Activated T-helper 1 cell treated with anti-CD3 and anti-CD28 coated beads, Interleukin-2, amount 50 U/mL, for 16 hours (primary cell): ENCODE measurements at places on chromosomes 7 and 10.

DNA sequence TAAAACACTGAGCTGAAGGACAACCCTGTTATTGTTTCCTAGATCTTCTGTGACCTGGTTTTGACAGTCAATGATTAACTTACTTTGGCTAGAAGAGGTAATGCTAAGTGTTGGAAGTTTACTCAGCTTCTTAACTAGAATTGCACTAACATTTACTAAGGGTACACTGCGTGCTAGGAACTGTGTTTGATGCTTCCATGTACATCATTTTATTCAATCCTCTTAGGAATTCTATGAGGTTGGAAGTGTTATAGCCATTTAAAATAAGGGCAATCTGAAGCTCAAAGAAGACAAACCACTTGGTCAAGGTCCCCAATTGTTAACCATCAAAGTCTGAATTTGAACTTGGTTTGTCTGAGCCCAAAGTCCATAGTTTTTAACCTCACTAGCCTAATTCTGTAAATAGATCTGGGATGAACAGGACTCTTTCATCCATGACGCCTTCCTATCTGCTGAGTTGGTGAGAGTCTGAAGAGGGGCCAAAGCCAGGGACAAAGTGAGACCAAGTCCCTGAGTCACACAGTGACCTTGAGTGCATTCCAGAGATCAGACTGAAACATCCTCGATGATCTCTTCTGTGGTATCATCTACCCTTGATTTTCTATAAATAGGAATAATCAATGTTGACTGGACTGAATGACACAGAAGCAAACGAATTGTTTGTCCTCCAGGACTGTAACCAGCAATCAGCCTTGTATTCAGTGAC is 29.2 kb upstream of the ZNRF2 start:
- DNase-seq = no peak

- no peak for DNase-seq
Observed at GRCh38 chr10:28681291-28681763, 4.0 kb downstream of the BAMBI start.

GRCh38 chr7:137976696-137977095 is 25.2 kb downstream of the CREB3L2 start:
- DNase-seq = no peak

DNA sequence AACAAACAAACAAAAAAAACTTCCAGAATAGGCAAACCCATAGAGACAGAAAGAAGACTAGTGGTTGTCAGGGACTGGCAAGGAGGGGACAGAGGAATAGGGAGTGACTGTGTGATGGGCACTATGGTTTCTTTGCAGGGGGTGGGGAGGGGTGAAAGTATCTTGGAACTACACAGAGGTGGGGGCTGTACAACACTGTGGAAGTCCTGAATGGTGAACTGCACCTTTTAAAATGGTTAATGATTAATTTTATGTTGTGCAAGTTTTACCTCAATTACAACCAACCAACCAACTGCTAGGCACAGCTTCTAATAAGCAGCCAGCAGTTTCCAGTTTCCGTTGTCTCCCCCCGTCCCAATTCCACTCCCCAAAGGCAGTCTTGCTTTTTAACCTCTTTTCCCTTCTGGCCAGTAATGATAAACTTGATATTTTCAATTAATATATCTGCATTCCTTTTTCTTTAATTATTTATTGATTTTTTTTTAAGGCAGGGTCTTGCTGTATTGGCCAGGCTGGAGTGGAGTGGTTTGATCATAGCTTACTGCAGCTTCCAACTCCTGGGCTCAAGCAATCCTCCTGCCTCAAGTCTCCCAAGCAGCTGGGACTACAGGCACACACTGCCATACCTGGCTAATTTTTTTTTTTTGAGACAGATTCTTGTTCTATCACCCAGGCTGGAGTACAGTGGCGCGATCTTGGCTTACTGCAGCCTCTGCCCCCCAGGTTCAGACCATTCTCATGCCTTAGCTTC is 46.8 kb downstream of the HIP1 start:
- no peak for DNase-seq

GRCh38 chr10:124157271-124157681 is 63.9 kb upstream of the CHST15 start:
- no peak for DNase-seq

DNA sequence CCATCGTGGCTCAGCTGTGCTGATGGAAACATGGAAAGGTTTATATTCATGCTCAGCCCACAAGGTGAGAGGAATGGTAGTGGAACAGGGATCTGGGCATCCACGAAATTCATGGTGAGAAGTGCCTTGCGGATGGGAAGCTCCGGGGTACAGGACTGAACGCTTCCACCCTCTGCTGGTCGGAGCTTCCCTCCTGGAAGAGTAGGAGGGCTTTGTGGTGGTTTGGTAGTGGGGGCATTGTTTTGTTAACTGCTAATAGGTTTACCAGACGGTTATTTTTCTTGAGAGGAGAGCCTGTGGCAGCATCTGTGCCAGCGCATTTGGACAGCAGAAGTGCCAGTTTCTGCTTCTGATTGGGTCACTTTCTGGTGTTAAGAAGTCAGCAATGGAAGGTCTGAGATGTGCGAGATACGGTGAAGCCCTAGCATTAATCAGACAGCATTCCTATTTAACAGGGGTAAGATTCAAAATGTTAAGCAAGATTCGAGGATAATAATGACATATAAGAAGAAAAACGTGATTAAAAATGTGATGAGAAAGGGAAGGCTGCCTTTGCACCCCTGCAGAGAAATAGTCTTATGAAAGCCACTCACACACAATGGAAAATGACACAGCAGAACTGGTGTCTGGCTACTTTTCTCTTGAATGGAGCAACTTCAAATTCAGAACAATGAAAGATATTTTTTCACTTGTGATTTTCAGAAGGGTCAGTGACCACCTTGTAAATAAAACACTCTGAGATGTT is 17.7 kb downstream of the ABCA13 start:
- no peak for DNase-seq

DNA sequence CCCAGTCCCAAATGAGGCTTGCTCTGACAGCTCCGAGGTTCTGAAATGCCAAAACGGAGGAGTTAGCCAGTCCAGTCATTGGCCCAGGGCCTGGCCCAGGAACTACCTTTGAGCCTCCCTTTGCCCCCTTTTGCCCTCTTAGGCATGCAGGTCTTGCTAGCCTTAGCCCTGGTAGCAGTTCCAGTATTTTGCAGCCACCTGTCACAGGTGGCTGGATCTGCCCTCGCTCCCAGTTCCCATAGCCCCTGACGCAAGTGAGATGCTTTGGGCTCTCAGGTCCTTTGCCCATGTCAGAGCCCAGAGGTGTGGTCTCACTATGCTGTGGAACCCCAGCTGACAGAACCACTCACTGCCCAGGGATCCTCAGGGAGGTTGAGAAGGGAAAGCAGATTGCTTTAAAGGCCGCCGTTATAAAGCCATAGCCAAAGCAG is 42.0 kb downstream of the GPRIN2 start:
- no peak for DNase-seq

GRCh38 chr7:74575083-74575784 is 82.3 kb upstream of the GTF2I start:
- no peak for DNase-seq

DNA sequence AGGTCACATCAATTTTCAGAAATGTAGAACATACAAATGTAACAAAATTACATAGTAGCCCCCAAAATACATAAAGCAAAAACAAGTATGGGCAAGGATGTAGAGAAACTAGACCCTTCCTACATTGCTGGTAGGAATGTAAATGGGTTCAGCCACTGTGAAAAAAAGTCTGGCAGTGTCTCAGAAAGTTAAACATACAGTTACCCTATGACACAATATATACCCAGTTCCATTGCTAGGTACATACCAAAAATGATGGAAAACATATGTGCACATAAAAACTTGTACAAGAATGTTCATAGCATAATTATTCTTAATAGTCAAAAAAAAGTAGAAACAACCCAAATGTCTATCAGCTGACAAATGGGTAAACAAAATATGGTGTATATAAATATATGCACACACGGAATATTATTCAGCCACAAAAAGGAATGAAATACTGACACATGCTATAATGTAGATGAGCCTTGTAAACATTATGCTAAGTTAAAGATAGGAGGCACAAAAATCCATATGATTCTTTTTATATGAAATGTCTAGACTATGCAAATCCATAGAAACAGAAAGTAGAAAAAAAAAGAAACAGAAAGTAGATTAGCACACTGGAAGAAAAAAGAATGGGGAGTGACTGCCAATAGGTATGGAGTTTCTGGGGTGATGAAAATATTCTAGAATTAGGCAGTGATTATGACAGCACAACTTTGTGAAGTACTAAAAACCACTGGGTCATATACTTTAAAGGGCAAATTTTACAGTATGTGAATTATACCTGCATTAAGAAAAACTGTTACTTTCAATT is 13.5 kb downstream of the HERPUD2 start:
- DNase-seq = no peak

DNA sequence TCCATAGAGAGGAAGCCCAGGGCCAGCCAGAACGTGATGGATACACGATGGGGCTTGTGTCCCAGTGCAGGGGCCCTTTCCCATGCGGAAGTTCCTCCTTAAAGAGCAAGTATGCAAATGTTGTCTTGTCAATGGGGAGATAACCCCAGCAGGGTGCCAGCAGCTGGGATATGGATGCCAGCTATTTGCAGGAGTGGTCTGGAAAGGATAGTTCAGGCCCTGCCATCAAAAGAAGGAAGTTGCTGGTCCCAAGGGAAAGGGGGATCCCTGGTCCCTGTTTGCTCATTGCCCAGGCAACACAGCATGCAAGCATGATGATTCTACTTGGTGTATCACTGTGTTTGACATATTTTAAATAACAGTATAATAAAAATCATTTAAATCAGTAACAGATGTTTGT is 73.1 kb upstream of the HECW1 start:
- no peak for DNase-seq

- no peak for DNase-seq
Observed at GRCh38 chr7:5582532-5582935, 158.9 kb upstream of the TNRC18 start.

- no peak for DNase-seq
Observed at GRCh38 chr7:129434675-129435318, 565 bp downstream of the STRIP2 start.

DNA sequence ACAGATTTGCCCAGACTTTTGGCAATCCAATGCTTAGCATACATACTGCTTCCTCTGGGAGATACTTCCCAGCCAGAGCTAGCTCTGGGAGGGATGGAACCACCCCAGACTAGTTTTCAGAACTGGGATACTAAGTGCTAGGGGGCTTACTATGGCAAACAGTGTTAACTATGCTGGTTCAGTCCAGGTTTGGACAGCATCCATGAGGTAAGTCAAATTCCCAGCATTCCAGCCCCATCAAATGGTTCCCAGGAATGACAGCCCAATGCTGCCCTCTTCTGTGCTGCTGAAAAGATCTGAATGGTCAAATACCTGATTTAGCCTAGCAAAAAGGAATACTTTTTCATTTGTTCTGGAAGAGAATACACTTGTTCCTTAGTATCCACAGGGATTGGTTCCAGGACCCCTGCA is 141.7 kb upstream of the CCDC6 start:
- no peak for DNase-seq

GRCh38 chr10:9869606-9870176 is 1148.0 kb upstream of the CELF2 start:
- DNase-seq = no peak

DNA sequence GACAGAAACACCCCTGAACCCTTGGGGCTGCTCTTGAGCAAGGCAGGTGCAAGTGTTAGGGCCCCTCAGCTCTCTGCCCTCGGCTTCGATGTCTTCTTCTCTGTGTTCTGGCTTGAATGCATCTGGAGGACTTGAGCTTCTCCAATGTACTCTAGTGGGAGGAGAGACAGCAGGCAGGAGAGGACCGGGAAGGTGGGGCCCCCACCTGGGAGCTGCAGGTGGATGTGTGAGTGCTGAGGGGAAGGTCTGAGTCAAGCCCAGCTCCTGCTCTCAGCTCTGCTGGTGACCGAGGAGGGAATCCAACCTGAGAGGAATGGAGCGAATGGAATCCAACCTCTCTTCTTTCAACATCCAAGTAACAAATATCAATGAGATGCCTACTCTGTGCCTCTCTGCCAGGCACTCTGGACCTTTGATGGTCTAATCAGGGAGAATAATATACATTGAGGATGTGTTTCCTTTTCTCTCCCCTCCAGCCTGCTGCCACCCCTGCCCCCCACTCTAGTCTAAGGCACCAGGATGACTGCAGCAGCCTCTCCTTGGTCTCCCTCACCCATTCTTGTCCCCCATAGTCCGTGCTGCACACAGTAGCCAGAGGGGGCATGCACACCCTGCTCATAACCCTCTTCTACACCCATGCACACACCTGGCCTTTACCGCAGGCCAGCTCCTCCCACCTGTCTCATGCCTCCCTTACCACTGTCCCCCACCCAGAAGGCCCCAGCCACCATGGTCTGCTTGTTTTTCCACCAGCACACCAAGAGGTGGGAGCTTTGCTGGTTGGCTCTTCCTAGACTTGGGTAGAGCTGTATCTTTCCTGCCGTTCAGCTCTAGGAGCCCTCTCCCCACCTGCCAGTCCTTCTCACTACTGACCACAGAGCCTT is 13.6 kb downstream of the TBATA start:
- DNase-seq = no peak

DNA sequence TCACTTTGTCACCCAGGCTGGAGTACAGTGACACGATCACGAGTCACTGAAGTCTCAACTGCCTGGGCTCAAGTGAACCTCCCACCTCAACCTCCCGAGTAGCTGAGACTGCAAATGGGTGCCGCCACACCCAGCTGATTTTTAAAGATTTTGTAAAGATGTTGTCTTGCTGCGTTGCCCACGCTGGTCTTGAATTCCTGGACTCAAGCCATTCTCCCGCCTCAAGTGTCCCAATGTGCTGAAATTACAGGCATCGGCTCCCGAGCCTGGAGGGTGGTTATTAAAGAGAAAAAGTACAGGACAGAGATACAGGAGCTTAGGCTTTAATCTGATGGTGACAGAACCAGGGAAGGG is 55.1 kb downstream of the KCTD7 start:
- no peak for DNase-seq

- no peak for DNase-seq
Observed at GRCh38 chr7:79405368-79405767, 48.1 kb downstream of the MAGI2 start.

GRCh38 chr10:72087969-72088888 is at the start of gene SPOCK2:
TSS of gene SPOCK2 (minus strand) at chr10:72088551. CDS start at chr10:72088328, 223 bp downstream.
- DNase-seq = peak; percentile 59

DNA sequence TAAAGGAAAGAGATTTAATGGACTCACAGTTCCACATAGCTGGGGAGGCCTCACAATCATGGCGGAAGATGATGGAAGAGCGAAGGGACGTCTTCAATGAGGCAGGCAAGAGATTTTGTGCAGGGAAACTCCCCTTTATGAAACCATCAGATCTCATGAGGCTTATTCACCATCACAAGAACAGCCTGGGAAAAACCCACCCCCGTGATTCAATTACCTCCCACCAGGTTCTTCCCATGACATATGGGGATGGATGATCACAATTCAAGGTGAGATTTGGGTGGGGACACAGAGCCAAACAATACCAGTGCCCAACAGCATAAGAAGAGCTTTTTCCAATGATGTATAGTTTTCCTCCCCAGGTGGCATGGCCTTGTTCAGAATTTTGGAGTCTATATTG is 11.2 kb upstream of the C7orf33 start:
- no peak for DNase-seq

DNA sequence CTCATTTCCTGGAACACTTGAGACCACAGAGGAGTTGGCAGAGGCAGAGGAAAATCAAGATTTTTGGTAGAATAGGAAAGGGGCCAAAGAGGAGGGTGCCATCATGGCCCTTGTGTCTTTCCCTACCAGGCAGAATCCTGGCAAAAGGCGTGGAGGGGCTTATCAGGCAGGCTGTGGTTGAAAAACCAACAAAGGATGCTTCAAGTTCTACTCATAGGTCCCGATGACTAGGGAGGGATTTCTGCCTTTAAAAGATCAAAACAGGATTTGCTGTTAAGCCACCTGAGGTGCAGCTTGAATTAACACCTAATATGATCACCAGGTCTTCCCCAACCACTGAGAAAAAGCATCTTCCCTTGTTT is 45.7 kb downstream of the BPGM start:
- no peak for DNase-seq

GRCh38 chr10:63689768-63690167 is 168.6 kb downstream of the REEP3 start:
- DNase-seq = no peak
